ENCODE measurements at places on chromosomes 5 and 9.

- DNase-seq: no peak
These were observed 132.9 kb downstream of the PALM2AKAP2 start for GRCh38 chr9:109912726-109913460.

DNA sequence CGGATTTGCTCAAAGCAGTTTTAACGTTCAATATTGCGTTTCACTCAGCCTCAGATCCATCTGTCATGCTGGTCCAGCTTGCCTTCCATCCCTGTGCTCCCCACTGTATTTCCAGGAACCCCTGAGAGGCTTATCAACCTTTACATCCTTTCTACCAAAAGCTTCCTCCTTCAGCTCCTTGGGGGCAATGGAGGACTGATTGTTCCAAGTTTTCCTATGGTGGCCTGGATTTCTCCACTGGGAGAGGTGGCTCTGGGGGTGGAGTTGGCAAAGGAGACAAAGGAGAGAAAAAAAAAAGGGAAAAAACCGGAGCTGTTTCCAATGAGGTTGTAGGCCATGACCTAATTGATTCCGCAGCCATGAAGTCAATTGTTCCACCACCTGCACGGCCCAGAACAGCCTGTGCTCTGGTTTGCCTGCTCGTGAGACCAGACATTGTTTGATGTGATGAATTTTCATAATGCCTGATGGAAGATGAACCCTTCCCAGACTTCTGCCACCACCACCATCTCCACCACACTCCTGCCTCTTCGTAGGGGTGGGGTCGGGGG is 54.1 kb downstream of the ABLIM3 start:
- DNase-seq: no peak

- DNase-seq: no peak
These were observed 42.9 kb downstream of the ITGA1 start for GRCh38 chr5:52830650-52831049.

DNA sequence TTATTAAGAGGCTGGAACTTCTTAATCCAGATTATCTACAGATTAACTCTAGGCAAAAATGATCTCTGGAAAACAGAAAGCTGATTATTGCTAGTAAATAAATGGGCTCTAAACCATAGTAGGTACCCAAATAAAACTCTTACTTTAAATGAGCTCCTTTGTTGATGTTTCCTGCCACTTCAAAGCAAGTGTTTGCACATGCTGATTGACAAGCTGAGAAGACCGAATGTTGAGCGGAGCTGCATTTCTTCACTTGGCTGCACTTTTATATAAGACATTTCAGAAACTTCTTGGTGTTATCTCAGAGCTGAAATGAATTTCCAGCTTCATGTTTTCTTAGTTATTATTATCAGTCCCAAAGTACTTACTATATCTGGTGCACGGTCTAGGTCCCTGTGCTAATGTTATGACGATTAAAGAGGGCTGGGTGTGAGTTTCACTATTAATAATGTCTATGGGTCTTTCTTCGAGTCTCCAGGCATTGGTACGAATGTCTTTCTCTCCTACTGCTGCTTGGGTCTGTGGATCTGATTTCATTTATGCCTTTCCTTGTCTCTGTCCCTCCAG is 58.6 kb upstream of the CTXN3 start:
- no peak for DNase-seq

GRCh38 chr5:56514245-56514644 is 281.1 kb upstream of the ANKRD55 start:
- no peak for DNase-seq

DNA sequence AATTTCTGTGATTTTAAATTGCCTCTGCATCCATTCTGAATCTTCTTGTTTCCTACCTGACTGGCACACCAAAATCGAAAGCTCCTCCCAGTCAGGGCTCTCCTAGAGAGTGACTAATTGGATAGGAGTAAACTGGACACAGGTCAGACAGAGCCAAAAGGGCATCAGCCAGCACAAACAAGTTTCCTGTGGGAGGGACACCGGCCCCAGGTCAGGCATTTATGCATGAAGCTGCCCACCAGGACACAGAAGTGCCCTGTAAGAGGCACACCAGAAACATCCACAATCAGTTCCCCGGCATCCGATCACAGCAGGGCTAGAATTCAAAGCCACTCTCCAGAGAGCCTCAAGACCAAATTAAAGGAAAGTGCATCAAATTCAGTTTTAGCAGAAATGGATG is 78.4 kb downstream of the SFXN1 start:
- DNase-seq: no peak

- DNase-seq: no peak
These were observed 901 bp upstream of the SLC12A7 start for GRCh38 chr5:1112596-1113331.

DNA sequence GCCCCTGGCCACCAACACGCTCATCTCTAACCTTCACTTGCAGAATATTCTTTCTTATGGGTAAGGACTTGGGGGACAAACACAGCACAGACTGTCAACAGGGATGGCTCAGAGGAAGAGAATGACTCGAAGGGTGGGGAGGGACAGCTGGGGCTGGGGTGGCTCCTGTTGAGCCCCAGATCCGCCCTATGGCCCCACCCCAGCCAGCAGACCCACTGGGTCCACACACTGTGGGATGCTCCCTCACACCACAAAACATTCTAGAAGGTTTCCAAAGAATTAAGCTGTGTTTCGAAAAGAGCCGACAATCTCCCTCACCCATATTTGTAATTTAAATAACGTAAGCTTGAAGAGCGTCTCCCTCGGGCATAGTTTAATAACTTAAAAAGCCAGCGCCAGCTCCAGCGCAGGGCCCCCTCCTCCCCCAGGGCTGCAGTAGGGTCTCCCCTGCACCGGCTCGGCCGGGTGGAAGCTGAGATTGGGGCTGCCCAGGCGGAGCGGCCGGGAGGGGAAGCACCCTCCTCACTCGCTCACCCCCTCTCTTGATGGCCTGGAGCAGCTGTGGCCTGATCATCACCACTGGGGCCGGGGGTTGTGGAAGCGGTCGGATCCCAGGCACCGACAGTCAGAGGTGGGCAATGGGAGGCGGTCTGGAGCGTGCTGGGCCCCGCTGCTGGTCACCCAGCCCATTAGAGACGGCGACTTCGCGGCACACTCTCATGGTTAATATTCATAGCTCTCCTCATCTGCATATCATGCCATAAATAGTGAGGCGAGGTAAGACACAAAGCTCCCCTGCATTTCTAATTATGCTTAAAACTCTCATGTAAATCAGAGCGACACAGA is 37.6 kb downstream of the NACC2 start:
- DNase-seq: no peak

- DNase-seq: no peak
These were observed 211.2 kb downstream of the NXNL2 start for GRCh38 chr9:88746029-88746742.

GRCh38 chr9:93486268-93486667 is 32.9 kb upstream of the FAM120AOS start:
- DNase-seq: no peak

DNA sequence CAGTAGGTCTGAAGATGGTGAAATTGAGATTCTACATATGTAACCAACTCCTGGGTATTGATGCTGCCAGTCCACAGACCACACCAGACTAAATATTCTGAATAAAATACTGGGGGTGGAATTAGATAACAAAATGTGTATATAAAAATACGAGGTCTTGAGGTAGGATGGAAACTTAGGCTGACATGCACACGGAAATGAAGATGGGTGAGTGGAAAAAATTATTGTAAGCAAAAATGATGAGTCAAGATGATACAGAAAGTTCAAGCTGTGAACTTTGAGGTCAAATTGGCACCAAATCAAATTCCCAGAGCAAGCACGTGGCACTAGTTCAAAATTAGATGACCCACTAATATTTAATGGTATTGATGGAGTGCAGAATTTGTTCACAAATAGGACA is 713.4 kb upstream of the ACO1 start:
- no peak for DNase-seq

DNA sequence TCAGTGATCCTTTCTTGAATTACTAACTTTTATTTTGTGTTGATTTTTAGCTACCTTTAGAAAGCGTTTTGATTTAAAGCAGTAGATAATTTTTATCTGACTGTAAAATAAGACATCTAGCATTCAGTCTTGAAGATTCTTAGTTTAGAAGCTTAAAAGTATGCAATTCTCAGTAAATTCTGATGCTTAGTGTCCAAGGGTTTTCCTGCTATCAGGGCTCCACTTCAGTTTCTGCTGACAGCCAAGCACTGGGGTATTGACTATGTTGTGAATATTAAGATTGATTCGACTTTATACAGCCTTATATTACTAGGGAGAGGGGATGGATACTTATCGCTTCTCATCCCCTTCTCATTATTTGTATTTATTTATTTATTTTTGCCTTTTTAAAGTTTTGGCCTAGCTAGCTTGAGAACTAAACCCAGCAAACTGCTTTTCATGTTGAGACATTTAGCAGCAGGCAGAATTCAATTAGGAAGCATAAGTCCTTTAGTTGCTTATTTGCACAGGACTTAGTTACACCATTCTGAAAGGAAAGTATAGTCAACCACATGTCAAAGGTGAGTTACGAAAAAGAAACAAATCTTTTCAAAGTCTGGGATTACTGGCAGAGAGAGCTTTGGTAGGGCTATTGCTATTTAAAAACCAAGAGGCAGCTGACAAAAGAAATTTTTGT is 2.9 kb downstream of the PBX3 start:
- DNase-seq: no peak

Measured in stimulated activated CD8-positive, alpha-beta memory T cell treated with anti-CD3 and anti-CD28 coated beads, Interleukin-7, amount 100 ng/mL, for 1 hour (primary cell).